Stimulated activated CD4-positive, alpha-beta T cell treated with anti-CD3 and anti-CD28 coated beads, Interleukin-15, amount 100 ng/mL, for 1 hour (primary cell): ENCODE measurements at places on chromosomes 5 and 9.

GRCh38 chr9:115080242-115080641, 37.7 kb downstream of the TNC start:
- no peak for DNase-seq

DNA sequence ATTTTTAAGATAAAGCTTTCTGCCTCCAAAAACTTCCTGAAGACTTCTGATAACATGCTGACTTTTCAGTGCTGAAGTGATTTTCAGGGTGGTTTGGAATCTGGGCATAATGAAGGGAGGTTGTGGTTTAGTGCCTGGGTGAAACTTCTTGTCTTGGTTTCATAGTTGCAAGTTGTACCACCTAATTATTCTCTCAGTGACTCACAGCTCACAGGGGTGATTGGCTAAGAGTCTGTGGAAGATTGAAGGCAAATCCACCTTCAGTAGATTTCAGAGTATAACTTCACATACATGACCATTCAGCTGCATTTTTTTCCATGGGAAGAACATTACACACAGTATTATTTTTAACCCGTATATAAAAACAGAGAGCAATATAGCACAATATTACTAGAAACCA, 199.9 kb downstream of the PTTG1 start:
- no peak for DNase-seq

DNA sequence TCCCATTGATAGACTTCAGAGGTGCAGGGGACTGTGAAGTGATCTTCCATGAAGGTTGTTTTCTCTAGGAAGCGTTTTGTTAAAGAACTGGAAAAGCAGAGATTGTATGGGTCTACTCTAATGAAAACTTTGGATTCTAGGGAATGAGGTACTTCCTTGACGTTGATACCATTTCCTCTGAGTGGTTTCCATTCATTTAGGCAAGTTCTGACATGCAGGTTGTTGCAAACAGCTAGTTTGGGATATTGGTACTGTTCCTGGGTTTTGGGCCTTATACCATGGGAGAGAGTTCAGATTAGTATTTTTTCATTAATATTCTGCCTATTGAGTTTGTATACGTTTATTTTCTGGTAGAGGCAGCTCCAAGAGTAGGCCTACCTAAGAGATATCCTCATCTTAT, 25.7 kb downstream of the SMARCA2 start:
- DNase-seq, result no peak

GRCh38 chr5:114319821-114320220, 42.0 kb upstream of the KCNN2 start:
- DNase-seq, result no peak

DNA sequence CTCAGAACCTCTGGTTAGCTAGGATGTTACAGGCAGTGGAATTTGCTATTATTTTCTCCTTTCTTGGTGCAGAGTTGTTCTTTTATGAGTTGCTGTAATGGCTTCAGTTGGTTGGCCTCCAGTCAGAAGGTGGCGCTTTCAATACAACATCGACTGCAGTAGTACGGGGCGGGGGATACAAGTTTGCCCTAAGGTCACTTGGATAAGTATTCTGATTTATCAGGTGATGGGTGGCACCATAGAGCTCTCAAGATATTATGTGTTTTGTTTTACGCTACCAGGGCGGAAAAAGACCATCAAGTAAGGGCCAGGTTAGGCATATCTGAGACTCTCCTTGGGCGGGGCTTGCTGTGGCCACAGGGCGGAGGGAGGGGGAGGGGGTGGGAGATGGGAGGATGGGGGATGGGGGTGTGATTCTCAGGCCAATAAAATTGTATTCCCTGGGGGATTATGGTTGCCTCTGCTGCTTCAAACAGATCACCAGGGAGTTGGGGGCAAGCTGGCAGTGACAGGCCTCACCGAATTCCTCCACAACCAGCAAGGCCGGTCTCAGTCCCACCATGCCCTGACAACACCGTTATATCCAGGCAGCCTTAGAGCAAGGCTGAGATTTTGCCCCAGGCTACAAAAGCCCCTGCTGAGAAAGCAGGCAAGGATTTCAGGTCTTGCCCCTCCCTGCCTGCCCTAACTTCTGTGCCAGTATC, 15.9 kb upstream of the RNF38 start:
- DNase-seq, result no peak

- no peak for DNase-seq
Measured at GRCh38 chr5:21680196-21680595, 1172.9 kb downstream of the CDH12 start.

DNA sequence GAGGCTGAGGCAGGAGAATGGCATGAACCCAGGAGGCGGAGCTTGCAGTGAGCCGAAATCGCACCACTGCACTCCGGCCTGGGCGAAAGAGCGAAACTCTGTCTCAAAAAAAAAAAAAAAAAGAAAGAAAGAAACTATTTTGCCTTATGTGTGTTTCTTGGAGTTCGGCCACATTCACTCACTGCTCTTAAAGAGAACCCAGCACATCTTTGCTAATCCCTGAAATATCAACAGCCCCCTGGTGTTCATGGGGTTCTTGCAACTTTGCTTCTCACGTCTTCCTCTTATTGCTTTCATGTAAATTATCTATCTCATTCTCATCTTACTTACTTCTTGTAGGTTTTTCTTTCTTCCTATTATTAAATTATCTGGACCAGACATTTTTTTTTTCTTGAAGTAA, 126.3 kb upstream of the ASTN2 start:
- no peak for DNase-seq

DNA sequence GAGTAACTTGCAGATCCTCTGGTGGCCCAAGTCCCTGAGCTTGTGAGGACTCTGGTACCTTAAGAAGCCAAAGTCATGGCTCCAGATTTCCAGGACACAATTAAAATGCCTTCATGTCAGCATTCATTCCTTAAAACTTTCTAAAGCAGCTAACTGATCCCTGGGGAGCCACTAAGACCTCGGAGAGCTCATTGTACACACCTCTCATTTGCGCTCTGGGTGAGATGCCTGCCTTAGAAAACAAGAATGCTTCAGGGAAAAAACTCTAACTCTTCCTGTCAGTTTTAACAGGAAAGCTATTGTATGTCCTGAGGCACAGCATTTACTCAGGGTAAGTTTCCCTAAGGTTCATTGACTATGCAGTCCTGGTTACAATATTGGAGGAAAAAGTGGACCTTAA, 285.0 kb downstream of the EFNA5 start:
- no peak for DNase-seq
